ENCODE measurements at places on chromosomes 6 and 20.
A peak's percentile ranks its signal among the peaks of the same experiment; 100 is the strongest.

DNA sequence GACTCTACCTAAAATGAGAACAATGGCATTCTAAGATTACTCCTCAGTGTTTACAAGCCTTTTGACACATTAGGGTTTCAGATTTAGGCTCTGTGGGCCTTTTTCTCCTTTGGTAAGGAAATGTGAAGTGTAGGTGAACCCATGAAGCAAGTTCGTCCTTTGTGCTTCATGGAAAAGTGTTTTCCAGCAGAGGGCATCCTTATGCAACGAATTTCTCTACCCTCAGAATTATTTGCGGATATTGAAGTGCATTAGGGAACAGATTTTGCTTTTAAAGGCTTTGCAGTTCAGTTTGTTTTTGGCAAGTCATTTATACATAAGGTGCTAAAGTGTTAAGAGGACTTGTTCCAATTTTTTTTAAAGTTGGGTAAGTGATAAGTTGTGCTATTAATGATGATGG is 55.7 kb upstream of the FERMT1 start:
- DNase-seq, result no peak

DNA sequence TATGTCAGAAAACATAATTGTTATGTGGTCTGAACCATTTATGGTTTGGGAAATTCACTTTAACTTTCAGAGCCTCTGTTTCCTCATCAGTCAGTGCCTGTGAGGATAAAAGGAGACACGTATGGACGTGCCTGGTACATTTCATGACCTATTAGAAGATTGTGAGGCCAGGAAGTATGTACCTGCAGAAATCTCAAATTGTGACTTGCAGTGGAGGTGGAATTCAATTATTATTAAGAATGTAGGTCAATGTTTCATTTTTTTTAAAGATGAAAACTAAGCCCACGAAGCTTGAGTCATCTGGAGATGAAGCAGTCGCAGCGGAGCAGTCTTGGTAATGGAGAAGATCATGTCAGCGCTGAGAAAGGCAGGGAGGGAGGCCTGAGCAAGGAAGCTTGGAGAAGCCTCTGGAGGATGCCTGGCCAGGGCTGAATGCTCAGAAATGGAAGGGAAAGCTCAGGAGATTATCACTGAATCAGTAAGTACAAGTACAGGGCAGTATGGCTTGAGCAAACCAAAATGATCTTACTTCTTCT is 3.9 kb upstream of the DSE start:
- DNase-seq, result no peak

- DNase-seq, result no peak
Observed at GRCh38 chr6:145891565-145891964, 72.6 kb downstream of the SHPRH start.

DNA sequence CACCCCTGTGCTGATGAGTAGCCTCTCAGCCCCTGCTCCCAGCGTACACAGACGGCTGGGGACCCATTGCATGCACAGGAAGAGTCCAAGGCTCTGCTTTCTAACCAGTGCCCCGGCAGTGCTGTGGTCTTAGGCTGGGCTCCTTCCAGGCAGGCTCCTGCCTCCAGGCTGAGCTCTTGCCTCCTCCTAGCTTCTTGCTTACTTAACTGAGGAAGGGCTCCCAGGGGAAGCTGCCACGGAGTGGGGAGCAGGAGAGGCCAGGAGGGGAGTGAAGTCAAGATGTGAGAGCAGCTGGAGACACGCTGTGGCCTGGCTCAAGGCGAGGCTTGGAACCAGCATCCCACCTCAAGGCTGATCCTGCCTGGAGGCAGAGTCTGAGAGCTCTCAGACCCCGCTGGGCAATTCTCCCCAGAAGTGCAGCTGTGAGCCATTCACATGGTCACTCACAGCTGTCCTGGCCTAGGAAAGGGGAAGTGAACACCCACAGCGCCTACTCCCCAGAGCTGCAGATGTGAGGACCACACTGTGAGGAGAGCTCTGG is 141.0 kb downstream of the TBXT start:
- no peak for DNase-seq

DNA sequence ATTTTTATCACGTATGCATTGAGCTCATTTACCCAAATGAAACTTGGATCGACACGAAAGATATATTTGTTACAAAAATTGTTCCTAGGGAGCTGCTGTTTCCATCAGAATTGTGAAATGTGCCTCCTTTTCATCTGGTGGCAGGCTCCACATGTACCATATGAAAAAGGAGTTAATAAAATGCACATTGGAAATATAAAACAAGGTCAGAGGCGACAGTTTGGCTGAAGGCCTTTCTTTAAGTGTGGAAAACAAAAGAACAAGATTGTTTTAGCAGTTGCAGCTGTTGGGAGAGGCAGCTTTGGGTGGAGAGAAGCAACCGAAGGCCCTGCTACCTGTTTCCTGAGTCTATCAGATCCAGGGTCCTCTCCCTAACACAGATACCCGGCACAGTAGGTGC is 334.5 kb upstream of the NT5E start:
- no peak for DNase-seq

- DNase-seq, result no peak
Observed at GRCh38 chr6:145743332-145743731, 8.0 kb upstream of the EPM2A start.

- no peak for DNase-seq
Observed at GRCh38 chr6:30894381-30894780, 10.1 kb downstream of the DDR1 start.

DNA sequence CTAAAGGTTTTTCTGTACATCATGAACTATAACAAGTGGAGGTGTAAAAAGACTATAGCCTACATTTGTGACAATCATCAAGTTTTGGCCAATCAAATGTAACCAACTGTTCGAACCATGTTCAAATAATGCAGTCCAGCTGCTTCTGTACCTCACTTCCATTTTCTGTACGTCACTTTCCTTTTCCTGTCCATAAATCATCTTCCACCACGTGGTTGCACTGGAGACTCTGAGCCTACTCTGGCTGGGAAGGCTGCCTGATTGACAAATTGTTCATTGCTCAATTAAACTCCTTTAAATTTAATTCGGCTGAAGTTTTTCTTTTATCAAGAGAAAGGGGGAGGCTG is 270.4 kb upstream of the JARID2 start:
- no peak for DNase-seq

DNA sequence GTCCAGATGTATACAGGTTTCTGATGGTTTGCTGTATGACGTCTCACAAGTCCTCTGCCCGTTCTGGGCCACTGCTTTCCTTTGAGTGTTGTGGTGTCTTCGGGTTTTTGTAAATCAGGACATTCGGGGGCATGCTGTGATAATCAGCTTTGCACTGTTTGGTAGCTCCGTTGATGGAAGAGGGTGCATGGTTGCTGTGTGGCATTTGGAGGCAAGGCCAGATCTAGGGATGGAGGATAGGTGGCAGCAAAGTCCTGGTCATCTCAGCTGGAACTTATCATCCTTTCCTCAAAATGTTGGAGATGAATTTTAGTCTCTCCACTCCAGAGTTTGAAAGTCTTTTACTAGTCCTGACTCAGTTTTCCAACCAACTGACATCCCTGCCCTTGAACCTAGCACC is 91.0 kb downstream of the SCP2D1 start:
- no peak for DNase-seq

- no peak for DNase-seq
Observed at GRCh38 chr6:135030532-135031178, 24.0 kb downstream of the HBS1L start.

- DNase-seq, result no peak
Observed at GRCh38 chr20:42392442-42392841, 774.3 kb upstream of the CHD6 start.

DNA sequence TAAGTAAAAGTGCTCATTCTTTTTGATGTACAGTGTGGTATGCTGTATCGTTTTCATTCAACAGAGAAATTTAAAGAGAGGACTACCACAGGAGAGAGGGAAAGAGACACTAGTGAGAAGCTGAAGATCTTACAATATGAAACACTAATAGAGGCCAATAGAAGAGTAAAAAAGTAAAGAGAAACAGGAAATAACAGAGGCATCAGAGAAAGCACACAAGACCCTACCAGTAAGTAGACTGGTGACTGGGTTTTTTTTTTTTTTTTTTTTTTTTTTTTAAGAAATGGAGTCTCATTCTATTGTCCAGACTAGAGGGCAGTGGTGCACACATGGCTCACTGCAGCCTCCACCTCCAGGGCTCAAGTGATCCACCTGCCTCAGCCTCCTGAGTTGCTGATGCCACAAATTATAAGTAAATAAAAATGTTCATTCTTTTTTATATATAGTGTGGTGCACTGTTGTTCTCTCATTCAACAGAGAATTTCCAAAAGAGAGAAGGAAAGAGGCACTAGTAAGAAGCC is 18.8 kb downstream of the ELOVL4 start:
- DNase-seq, result no peak

DNA sequence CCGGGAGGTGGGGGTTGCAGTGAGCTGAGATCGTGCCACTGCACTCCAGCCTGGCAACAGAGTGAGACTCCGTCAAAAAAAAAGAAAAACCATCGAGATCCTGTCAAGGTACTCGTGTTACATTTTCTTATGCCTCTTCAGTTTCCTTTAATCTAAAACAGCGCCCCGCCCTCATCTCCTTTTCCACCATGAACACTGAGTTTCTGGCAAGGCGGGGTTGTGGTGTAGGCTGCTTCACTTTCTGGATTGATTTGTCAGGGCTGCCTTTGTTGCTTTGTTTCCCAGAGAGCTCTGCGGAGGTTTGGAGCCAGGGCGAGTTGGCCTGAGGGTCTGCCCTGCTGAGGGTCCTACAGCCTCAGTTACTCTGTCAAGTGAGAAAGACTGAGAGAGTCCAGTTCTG is 8.9 kb downstream of the ITPR3 start:
- DNase-seq, result no peak

DNA sequence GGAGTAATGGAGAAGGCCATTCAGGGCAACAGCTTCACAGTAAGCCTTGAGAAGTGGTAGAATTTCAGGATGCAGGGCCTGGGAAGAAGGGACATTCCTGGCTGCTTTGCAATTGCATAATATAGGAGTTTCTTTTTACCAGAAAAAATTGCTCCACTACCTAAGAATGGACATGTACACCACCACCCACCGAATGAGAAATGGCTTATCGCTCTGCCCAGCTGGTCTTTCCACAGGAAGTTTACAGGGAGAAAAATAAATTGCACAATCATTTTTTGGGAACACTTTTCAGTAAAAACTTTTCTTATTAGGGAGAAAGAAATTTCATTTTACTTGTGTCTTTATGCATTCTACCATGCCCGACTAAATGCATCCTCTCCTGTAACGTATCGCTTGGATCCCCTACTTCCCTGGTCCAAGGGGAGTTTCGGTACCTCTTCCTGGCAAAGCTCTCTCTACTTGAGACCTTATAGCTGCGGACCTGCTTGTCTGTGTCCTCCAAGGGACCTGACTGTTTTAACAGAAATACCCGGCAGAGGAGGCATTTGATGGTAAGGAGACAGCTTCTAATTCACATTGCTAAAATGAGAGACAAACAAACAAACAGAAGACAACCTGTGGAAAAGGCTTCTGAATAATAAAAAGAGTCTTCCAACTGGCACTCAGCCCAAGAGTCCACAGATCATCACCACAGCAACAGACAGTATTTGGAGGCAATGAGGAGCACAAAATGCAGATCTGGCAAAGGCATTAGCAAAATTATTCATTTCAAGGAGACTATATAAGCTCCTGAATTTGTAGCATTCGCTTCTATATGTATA is 54.2 kb downstream of the MAP3K5 start:
- DNase-seq, result no peak

- DNase-seq, result no peak
Observed at GRCh38 chr6:31031095-31031494, 20.8 kb downstream of the MUC22 start.

DNA sequence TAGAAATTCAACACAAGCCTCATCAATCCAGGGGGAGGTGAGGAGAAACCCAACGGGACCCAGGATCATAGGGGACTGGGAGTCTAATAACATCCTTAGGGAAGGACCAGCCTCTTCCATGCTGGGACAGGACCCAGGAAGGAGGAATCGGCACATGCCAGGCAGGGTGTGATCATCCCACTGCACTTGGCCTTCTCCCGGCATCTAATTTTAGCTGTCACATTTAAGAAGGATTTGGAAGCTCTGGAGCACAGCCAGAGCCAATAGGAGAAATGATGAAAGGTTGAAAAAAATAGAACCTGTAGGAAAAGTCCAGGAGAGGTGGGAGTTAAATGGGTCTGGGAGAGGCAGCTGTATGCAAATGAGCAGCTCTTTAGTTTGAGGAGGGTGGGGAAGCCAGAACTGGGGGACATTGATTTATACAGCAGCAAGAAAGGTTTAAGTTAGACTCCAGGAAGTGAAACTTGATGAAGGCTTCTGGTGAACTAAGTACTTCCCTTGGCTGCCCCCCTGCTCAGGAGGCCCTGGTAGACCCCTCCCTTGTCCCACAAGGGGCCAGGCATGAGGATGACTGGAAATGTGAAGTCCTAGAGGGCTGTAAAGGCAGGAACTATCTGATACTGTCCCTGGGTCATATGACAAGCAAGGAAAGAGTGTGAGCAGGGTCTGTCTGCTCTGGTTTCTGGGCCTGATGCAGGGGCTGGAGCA is 260.3 kb downstream of the LRFN2 start:
- DNase-seq, result no peak

DNA sequence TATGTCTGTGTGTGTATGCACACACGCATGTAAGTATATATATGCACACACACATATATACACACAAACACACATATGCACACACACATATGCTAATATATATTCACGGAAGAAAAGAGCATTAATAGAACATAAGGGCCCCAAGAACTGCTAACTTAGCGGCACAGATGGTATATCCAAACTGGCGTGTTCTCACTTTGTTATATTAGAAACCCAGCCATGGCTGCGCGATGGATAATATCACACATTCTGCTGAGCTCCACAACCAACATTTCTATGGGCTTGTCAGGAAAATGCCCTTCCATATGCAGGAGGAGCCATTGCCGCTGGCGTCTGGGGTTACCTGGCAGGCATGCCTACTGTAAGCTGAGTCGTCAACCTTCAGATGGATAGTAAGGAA is 122.1 kb downstream of the TTLL2 start:
- no peak for DNase-seq

- DNase-seq, result no peak
Observed at GRCh38 chr6:26575494-26575939, 21.2 kb upstream of the ABT1 start.

GRCh38 chr6:167647737-167648470 is 178.8 kb upstream of the AFDN start:
- DNase-seq, result no peak

GRCh38 chr20:58171796-58172425 is 56.5 kb downstream of the ANKRD60 start:
- no peak for DNase-seq

DNA sequence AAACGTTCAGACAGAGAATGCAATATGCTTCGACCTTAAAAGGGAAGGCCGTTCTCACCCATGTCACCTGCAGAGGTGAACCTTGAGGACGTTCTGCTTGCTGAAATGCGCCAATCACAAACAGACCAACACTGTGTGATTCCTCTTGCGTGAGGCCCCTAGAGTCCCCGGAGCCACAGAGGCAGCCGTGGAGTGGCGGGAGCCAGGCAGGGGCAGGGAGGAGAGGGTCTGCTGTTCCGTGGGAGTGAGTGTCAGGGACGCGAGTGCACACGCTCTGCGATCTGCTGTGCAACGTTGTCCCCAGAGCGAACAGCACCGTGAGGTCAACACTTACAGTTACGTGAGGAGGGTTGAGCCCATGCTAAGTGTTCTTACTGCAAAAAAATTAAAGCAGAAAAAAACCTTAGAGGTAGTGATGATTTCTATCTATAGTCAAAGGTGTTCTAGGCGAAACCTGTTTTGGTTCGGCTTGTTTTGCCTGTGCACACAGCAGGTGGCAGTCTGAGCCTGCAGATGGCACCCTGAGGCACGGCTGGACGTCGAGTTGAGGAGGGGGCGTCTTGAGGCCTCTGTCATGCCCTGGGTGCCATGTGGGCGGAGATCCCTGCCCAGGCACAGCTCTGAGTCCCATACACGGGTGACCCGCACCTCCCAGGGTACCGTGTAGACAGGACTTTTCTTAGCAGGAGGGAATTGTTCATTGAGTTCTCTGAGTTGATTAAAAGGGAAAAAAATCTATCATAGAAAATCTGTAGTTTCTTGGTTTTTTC is 71.7 kb upstream of the FRMD1 start:
- DNase-seq, result peak; percentile 24

All from activated CD8-positive, alpha-beta memory T cell treated with anti-CD3 and anti-CD28 coated beads for 24 hours (primary cell).